ENCODE measurements at places on chromosomes 12 and 14.

DNA sequence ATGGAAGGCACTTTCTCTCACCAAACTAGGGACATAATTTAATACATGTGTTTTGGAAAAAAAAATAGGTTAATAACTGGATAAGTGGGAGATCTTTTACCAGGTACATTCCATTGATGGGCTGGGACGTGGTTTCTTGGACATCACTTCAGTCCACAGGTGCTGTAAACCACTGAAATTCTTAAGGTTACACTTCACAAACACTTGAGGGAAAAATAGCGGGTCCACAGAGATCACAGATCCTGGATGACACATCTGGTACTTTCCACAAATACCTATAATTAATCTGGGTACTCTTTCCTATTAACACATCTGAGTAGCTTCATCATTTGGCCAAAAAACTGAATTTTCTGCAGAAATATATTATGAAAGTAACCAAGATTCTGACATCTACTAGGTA is 85.0 kb downstream of the POLR3B start:
- no peak for DNase-seq

- DNase-seq = no peak
Observed at GRCh38 chr12:121678716-121679300, 9.4 kb upstream of the MORN3 start.

GRCh38 chr12:56840922-56841321 is 77.8 kb downstream of the HSD17B6 start:
- DNase-seq = no peak

DNA sequence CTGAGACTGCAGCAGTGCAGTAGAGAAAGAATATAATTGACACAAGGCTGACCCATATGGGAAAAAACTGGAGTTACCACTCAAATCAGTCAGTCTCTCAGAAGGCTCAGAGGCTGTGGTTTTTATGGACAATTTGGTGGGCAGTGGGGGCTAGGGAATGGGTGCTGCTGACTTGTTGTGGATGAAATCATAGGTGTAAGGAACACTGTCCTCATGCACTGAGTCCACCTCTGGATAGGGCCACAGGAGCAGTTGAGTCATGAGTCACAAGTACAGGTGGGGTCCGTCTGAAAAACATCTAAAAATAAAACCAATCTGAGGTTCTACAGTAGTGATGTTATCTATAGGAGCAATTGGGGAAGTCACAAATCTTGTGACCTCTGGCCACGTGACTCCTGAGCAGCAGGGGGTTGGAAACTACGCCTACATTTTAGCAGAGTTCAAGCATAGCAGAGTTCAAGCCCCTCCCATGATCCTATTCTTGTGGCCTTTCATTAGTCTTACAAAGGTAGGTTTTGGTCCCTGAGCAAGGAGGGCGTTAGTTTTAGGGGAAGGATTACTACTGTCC is 18.1 kb upstream of the SGPP1 start:
- DNase-seq = no peak

GRCh38 chr12:13534645-13535398 is 338.3 kb downstream of the EMP1 start:
- peak; percentile 5 for DNase-seq

DNA sequence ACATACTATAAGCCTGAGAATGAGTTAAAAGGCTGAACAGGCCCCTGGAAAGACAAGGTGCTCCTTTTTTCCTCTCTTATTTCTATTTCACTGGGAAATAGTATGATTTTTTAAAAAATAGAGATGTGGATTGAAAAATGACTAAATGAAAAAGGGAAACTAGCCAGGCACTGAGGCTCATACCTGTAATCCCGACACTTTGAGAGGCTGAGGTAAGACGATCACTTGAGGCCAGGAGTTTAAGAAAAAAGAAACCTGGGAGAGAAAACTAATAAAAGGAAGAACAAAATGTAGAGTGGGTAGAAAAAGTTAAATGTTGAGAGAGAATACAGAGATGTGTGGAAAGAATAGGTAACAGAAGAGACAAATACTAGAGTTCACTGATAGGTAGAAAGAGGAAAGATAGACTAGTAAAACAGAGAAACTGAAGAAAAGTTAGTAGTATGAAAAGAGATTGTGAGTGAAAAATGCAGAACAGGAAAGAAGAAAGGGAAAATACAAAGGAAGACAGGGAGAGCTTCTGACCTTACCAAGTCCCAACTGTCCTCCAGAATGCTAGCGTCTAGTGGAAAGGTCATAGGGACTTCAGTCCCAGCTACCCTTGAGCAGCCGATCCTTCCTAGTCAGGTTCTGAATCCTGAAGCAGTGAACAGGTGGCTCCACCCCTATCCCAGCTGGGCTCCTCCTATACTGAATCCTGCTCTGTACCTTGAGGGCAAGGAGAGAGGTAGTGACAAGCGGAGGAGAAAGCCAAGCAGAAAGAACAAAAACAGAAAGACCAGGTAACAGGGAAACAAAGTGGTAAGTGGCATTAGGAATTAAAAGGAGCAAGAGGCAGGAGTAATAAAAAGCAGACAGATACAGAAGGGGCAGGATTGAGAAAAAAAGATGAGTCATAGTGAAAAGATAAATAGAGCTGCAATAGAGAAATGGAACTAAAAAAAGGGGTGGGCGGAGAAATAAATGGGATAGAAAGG is 7.3 kb downstream of the TMEM116 start:
- DNase-seq = no peak

DNA sequence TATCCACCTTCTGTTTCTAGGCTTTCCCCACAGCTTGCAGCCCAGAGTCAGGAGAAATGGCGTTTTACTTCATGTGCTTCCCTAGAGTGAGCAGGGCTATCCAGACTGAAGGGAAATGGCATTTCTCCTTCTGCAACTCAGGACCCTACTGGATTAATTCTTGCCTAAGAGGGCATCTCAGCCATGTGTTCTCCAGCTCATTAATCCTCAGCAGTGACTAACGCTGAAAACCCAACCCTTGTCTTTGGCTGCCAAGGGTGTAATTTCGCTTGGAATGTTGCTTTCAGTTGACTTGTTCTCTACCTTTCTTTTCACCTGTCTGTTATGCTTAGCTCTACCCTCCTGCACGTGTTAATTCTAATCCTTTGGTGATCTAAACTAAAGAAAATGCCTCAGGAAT is 21.0 kb upstream of the EMP1 start:
- DNase-seq = no peak

DNA sequence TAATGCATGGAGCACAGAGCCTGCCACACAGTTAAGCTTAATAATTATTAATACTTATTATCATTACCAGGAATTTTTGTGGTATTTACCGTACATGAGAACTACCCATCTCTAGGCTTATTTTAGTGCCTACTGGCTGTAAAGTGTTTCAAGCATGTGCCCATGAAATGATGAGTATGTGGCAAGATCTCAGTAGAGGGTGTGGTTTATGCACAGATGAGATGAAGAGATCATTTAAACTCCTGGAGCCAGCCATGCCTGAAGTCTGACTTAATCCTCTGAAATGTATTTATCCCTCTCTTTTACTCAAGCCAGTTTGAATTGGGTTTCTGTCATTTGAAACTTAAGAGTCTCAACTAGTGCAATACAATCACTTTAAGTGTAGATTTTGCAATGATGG is 60.2 kb downstream of the DAO start:
- DNase-seq = no peak
